ENCODE measurements at places on chromosomes 2 and 18.
A peak's percentile ranks its signal among the peaks of the same experiment; 100 is the strongest.

- no peak overlapping the region for H3K4me3 ChIP-seq
- no peak overlapping the region for H3K27ac ChIP-seq
- H3K27me3 ChIP-seq = no peaks in the 10 kb centered on the region
- no peaks in the 10 kb centered on the region for H3K36me3 ChIP-seq
- no peak for DNase-seq
Measured at GRCh38 chr18:6255116-6255705, 159.5 kb downstream of the L3MBTL4 start.

GRCh38 chr2:217846321-217846743, 156.5 kb downstream of the TNS1 start:
- no peaks in the 10 kb centered on the region for H3K36me3 ChIP-seq
- no peak for DNase-seq
- H3K27ac ChIP-seq = no peak overlapping the region
- H3K27me3 ChIP-seq = peaks cover 28% of the 10 kb centered on the region

DNA sequence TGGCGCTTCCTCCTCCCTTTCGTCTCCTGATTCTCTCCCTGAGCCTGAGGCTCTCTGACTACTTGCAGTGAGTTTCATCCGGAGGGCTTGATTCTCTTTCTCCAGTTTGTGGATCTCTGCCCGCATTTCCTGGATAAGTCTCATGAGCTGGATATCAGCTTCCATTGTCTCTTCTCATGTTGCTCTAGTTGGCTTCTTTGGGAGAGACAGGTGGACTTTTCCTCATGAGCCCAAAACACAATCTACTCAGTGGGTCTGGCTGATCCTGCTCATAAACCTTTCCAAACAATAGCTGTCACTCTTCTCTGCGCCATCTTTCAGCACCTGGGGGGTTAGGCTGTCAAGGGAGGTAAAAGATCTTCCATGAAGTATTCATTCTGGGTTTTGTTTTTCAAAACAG, at the start of gene CCDC195:
TSS of gene CCDC195 (minus strand) at position 165 of the 400 bp plus-strand sequence. CDS start at position 165, 0 bp downstream.
- no peak within 1 kb of the TSS for H3K27ac ChIP-seq
- no peak within 1 kb of the TSS for H3K4me3 ChIP-seq
- no peaks in the 10 kb centered on the region for H3K4me1 ChIP-seq
- no peak for DNase-seq
- H3K27me3 ChIP-seq = peaks cover 22% of the 10 kb centered on the region

- H3K36me3 ChIP-seq = no peaks in the 10 kb centered on the region
- H3K4me3 ChIP-seq = no peak overlapping the region
- H3K27me3 ChIP-seq = no peaks in the 10 kb centered on the region
- DNase-seq = no peak
- H3K27ac ChIP-seq = no peak overlapping the region
Measured at GRCh38 chr2:156907806-156908205, 349.7 kb upstream of the GALNT5 start.

DNA sequence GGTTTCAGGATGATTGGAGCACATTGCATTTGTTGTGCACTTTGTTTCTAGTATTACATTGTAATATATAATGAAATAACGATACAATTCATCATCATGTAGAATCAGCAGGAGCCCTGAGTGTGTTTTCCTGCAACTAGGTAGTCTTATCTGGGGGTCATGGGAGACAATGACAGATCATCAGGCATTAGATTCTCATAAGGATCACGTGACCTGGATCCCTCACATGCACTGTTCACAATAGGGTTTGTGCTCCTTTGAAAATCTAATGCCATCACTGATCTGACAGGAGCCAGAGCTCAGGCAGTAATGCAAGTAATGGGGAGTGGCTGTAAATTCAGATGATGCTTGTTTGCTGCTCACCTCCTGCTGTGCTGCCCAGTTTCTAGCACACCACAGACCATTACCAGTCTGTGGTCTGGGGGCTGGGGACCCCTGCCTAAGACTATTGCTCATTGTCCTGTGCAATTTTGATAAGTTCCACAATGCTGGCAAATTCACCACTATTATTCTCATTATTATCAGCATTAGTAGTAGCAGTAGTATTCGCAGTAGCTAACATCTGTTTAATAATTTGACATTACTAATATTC, 428.7 kb upstream of the TNP1 start:
- H3K27ac ChIP-seq = no peak overlapping the region
- H3K4me1 ChIP-seq = no peaks in the 10 kb centered on the region
- peaks cover 2% of the 10 kb centered on the region for H3K36me3 ChIP-seq
- H3K27me3 ChIP-seq = peaks cover 8% of the 10 kb centered on the region

- peaks cover 46% of the 10 kb centered on the region for H3K27me3 ChIP-seq
- H3K4me3 ChIP-seq = no peak overlapping the region
- H3K4me1 ChIP-seq = no peaks in the 10 kb centered on the region
- DNase-seq = no peak
Measured at GRCh38 chr2:37914340-37914739, 10.7 kb upstream of the RMDN2 start.

- no peak overlapping the region for H3K27ac ChIP-seq
- H3K4me3 ChIP-seq = no peak overlapping the region
Measured at GRCh38 chr18:66110607-66111006, 359.8 kb downstream of the CDH7 start.

GRCh38 chr2:64581777-64582539, 57.8 kb downstream of the AFTPH start:
- no peak overlapping the region for H3K27ac ChIP-seq
- no peak overlapping the region for H3K4me3 ChIP-seq
- H3K4me1 ChIP-seq = no peaks in the 10 kb centered on the region
- DNase-seq = no peak

DNA sequence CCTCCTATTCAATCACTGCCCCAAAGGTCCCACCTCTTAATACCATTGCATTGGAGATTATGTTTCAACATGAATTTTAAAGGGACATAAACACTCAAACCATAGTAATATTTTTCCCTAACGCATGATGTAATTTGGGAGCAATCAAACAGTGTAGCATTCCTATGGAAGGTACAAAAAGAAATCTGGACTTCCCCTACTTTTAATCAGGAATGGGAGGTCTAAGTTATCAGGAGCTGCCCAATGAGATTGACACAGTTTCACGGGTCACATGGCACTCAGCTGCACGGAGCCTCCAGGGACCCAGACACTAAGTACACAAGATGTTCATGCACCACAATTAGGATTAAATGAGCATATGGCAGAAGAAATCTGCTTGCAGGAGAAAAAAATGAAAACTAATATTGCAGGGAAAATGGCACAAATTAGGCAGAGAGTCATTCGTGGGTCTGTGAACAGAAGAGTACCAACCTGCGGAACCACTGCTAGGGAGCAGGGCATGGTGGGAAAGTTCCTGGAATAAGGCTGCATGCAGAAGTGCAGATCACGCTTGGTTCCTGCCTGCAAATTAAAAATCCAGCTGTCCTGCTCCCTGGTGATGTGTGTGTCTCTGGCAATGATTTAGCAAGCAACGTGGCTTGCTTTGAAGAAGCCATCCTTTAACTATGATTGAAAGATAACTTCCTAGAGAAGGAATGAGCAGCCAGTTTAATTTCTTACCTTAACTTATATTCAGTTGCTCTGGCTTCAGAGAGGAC, 326.6 kb upstream of the ID2 start:
- H3K4me1 ChIP-seq = peaks cover 21% of the 10 kb centered on the region
- no peak for DNase-seq
- no peak overlapping the region for H3K4me3 ChIP-seq
- peaks cover 2% of the 10 kb centered on the region for H3K36me3 ChIP-seq

DNA sequence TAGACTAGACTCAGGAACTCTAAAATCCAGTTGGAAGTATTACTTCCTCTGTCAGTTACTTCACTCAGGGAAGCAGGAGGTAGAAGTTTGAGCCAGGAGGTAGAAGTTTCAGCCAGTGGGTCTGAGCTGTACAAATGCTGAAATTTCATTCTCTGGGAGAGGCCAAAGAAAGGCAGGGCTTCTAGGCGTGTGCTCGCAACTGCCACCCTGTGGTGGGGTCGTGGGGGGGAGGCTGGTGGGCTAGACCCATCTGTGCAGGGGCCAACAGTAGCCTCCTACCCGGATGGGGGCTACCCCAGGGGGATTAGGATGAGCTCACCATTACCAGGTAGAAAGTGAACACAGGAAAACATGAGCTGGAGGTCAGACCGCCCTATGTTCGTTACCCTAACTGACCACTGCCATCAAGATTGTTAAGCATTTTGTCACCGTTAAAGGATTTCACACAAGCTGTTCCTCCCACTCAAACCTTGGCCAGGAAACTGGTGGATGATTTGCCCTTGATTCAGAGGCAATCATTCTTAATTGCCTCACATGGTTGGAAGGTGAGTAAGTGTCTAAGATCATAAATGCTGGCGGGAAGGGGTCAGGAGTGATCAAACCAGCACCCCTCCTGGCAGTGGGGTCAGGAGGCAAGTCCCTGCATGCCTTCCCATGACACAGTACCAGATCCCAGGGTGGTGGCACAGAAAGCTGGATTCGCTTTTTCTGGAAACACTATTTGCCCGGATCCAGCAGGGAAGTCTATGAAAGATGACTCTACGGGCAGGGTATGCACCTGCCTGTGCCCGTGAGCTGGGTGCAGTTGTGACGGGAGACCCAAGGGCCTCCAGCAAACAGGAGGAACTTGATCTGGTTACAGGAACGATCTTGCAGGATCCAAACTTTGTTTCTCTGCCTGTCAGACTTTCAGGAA, 5.2 kb upstream of the FHL2 start:
- no peaks in the 10 kb centered on the region for H3K4me1 ChIP-seq
- H3K4me3 ChIP-seq = no peak overlapping the region
- DNase-seq = no peak
- H3K27me3 ChIP-seq = peaks cover 57% of the 10 kb centered on the region
- no peak overlapping the region for H3K27ac ChIP-seq

- no peak overlapping the region for H3K4me3 ChIP-seq
- H3K4me1 ChIP-seq = no peaks in the 10 kb centered on the region
- DNase-seq = no peak
- no peak overlapping the region for H3K27ac ChIP-seq
Measured at GRCh38 chr2:151953467-151953866, 125.2 kb upstream of the ARL5A start.

DNA sequence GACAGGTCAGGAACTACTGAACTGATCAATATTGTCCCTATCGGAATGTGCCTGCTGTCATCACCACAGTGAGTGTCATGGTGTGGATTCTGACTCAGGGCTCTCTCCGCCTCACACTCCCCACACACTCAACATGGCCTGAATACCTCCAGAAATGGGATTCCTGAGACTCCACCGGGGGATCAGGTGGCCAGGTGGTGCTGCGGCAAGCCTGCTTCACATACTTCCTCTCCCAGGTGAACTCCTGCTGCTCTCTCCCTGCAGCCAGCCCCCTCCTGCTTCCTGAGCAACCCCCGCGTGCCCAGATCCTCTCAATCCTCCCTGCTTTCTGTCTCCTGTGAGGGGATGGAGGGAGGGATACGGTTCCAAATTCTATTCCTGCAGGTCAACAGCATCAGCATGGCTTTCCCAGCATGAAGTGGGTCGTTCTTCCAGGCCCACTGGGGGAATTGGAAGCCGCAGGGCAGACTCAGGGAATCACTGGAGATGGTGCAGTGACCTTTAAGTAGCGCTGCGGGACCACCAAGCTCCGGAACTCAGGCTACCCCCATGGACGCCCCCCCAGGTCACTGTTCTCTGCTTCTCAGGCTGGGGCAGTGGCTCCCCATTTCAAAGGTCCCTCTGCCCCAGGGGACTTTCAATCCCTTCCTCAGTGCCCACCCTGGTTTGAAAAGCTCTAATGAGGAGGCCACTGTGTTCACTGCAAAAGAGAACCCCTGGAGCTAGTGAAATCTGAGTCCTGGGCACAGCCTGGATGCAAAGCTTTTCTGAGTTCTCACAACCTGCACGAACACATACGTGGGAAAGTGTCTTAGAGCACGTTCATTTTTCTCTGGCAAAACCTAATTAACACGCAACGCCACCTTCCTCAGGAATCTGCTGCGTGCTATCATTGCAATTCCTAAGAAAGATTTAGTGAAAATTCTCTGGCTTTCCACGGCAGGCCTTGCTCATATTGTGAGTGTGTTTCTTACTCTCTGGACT, 168.4 kb downstream of the ZFP36L2 start:
- H3K4me3 ChIP-seq = peak overlapping the region; percentile 48
- peak overlapping the region; percentile 77 for H3K27ac ChIP-seq
- peaks cover 36% of the 10 kb centered on the region for H3K4me1 ChIP-seq
- H3K36me3 ChIP-seq = no peaks in the 10 kb centered on the region
- DNase-seq = no peak

All from central memory CD8-positive, alpha-beta T cell (primary cell).